Prostate gland (tissue), 2 donors: ENCODE measurements at places on chromosomes 12 and 14. TPM values are rescaled to one million over a fixed set of nuclear protein-coding genes. Genes with fewer than 3 reads are reported as not detected.

The KRT72 gene
- total RNA-seq, result not detected

The LRFN5 gene
- 5.3 TPM for total RNA-seq

The TOMM20L gene
- total RNA-seq, result 4.0 TPM

The LMNTD1 gene
- total RNA-seq, result 3.5 TPM

The KERA gene
- total RNA-seq, result not detected

The CCND2 gene
- 31.6 TPM for total RNA-seq

The ASB2 gene
- total RNA-seq, result 17.4 TPM

The CYP46A1 gene
- total RNA-seq, result 0.46 TPM

The RBP5 gene
- 2.4 TPM for total RNA-seq

- no peaks in the 10 kb centered on the region for H3K4me1 ChIP-seq
- no peaks in the 10 kb centered on the region for H3K27me3 ChIP-seq
- no peaks in the 10 kb centered on the region for H3K36me3 ChIP-seq
- no peak for DNase-seq
Measured at GRCh38 chr12:92543840-92544239, 158.9 kb upstream of the PLEKHG7 start.

GRCh38 chr12:105275997-105276733 lies 40.2 kb upstream of the APPL2 start:
- no peak for DNase-seq
- H3K27me3 ChIP-seq, result no peaks in the 10 kb centered on the region
- H3K27ac ChIP-seq, result no peak overlapping the region
- H3K4me1 ChIP-seq, result no peaks in the 10 kb centered on the region
- no peaks in the 10 kb centered on the region for H3K36me3 ChIP-seq

- H3K27ac ChIP-seq, result no peak overlapping the region
- no peak for DNase-seq
- H3K4me1 ChIP-seq, result no peaks in the 10 kb centered on the region
- H3K4me3 ChIP-seq, result no peak overlapping the region
Measured at GRCh38 chr14:103192246-103192840, 69.1 kb downstream of the TNFAIP2 start.

DNA sequence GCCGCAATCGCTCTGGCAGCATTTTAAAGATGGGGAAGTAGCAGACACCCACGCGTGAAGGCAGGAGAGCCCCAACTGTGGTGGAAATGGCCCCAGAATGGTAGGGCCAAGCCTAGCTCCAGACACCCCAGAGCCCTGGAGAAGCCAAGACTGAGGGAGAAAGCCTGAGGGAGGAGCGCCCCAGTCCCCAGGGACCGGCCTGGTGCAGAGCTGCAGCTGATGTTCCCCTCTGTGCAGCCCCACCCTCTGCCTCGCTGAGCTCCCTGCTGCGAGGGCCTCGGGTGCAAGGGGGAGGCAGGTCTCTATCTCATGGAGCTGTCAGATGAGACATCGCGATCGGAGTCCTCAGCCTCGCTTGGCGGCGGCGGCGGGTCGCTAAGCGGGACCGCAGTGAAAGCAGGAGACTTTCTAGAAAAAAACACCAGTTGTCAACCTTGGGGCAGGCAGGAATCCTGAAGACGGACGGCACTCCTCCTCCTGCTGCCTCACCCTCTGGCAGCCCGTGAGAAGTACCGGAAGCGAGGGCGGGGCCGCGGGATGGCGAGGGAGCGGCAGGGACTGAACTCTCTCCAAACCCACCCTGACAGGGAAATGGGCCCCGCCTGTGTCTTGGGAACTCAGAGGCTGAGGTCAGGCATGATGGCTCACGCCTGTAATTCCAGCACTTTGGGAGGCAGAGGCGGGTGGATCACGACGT lies 6.0 kb downstream of the GAPDH start:
- H3K4me1 ChIP-seq, result peaks cover 6% of the 10 kb centered on the region
- peak overlapping the region; percentile 11 for H3K4me3 ChIP-seq
- peaks cover 5% of the 10 kb centered on the region for H3K36me3 ChIP-seq
- DNase-seq, result peak; percentile 90
- H3K27ac ChIP-seq, result peak overlapping the region; percentile 66
- no peaks in the 10 kb centered on the region for H3K27me3 ChIP-seq

- DNase-seq, result no peak
- no peaks in the 10 kb centered on the region for H3K27me3 ChIP-seq
- H3K36me3 ChIP-seq, result no peaks in the 10 kb centered on the region
- peak overlapping the region; percentile 76 for H3K27ac ChIP-seq
- no peaks in the 10 kb centered on the region for H3K4me1 ChIP-seq
Measured at GRCh38 chr14:74571901-74572725, 39.9 kb downstream of the LTBP2 start.

GRCh38 chr14:77306416-77306815 lies 14.3 kb downstream of the POMT2 start:
- no peak overlapping the region for H3K27ac ChIP-seq
- no peak overlapping the region for H3K4me3 ChIP-seq
- H3K4me1 ChIP-seq, result no peaks in the 10 kb centered on the region
- no peaks in the 10 kb centered on the region for H3K36me3 ChIP-seq

DNA sequence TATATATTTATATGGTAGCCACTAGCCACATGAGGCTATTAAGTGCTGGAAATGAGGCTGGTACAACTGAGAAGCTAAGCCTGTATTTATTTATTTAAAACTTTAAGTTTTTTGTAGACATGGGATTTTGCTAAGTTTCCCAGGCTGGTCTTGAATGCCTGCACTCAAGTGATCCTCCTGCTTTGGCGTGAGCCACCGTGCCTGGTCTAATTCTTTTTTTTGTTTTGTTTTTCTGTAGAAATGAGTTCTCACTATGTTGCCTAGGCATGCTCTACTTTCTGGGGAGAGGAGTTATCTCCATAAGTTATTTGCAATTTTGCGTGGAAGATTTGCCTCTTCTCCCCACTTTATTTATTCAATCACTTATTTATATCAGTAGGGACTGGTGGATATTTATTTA lies 4.8 kb upstream of the SNRNP35 start:
- no peaks in the 10 kb centered on the region for H3K27me3 ChIP-seq
- DNase-seq, result no peak
- no peaks in the 10 kb centered on the region for H3K36me3 ChIP-seq
- H3K4me1 ChIP-seq, result no peaks in the 10 kb centered on the region
- H3K4me3 ChIP-seq, result no peak overlapping the region
- no peak overlapping the region for H3K27ac ChIP-seq

DNA sequence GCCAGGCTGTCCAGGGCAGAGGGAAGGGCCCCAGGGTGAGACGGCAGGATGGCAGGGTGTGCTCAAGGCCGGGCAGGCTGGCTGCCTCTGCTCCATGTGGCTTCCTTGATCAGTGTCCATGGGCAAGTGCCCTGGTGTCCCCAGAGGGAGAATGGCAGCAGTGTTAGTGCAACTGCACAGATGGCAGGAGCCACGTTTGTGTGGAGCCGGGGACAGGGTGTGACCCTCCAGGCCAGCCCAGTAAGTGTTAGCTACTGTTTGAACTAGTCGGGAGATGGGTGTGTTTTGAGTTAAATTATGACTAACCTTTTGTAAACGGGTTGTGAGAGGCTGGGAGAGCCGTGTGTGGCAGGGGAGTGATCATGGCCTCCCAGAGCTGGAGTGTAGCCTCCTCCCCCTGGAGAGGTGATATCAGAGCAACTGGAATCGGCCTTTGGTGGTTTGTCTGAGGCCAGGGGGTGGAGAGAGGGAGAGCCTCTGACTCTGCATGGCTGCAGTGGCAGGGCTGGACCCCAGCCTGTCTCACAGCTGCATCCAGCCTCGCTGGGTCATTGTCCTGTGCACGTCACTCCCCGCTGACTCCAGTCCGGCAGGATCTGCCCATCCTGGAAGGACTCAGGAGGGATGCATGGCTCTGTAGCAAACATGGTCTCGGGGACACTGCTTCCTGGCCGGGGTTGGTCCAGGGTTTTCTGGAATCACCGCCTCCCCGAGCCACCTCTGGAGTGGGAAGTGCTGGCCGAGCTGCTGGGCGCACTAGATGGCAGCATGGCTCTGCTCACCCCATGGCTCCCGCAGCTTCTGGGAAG lies 27.8 kb downstream of the AACS start:
- no peak for DNase-seq
- no peak overlapping the region for H3K27ac ChIP-seq
- no peaks in the 10 kb centered on the region for H3K27me3 ChIP-seq

GRCh38 chr14:97177635-97178034 lies 380.5 kb downstream of the VRK1 start:
- DNase-seq, result no peak
- no peak overlapping the region for H3K4me3 ChIP-seq
- H3K27me3 ChIP-seq, result no peaks in the 10 kb centered on the region
- no peaks in the 10 kb centered on the region for H3K4me1 ChIP-seq

DNA sequence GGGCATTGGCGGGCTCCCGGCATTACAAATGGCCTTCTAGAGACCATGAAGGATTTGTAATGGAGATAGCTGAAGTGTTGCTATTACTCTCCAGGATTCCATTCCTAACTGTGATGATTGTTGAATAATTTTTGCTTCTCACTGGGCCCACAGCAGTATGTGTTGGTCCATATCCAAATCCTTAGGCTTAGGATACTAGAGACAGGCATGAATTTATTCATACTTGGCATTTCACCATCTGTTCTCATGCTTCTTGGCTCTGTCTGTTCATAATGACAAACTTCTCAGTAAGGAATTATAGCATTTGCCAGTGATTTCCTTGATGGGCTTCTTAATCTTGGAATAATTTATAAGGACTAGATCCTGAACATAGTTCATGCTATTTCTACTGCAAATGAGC lies 832.9 kb downstream of the C12orf50 start:
- H3K4me3 ChIP-seq, result no peak overlapping the region
- no peak for DNase-seq
- H3K36me3 ChIP-seq, result no peaks in the 10 kb centered on the region
- H3K4me1 ChIP-seq, result no peaks in the 10 kb centered on the region
- no peak overlapping the region for H3K27ac ChIP-seq

DNA sequence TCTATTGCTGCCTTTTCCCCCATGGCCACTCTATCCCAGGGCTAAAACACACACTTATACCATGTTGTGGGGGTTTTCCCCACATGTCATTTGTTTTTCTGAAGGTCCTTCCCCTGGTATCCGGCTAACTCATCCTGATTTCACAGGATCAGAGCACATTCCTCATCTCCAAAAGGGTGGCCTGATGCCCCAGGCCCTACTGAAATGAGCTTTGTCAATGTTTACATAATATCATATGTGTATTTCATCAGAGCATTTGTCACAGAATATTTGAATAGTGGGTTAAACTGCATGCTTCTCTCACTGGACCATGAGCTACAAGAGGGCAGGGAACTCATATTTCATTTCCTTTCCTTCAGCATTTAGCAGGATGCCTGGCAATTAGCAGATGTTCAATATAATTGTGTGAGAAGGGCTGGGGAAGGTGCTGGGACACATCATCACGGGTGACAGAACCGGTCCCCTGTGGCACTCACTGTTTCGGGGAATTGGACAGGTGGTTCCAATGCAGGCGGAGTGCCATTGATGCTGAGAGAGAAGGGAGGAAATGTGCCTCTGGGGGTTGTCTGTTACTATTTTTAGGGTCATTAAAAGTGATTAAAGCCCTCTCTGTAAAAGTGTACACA lies 26.8 kb downstream of the EMP1 start:
- no peak for DNase-seq
- no peak overlapping the region for H3K27ac ChIP-seq
- no peaks in the 10 kb centered on the region for H3K36me3 ChIP-seq
- no peaks in the 10 kb centered on the region for H3K4me1 ChIP-seq

DNA sequence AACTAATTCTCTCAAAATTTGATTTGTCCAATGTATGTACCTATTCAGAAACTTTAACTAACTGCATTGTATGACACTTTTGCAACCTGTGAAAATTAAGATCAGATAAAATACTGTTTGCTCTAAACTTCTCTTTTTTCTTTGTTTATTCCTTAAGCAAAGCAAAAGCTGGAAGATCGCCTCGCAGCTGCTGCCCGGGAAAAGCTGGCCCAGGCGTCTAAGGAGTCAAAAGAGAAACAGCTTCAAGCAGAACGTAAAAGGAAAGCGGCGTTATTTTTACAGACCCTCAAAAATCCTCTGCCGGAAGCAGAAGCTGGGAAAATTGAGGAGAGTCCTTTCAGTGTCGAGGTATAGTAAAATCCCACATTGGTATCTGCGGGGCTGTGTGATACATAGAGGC lies 55.1 kb downstream of the SFSWAP start:
- DNase-seq, result no peak
- H3K27ac ChIP-seq, result no peak overlapping the region
- H3K27me3 ChIP-seq, result no peaks in the 10 kb centered on the region
- H3K4me1 ChIP-seq, result no peaks in the 10 kb centered on the region

- H3K4me1 ChIP-seq, result no peaks in the 10 kb centered on the region
- DNase-seq, result no peak
- no peak overlapping the region for H3K27ac ChIP-seq
- H3K4me3 ChIP-seq, result no peak overlapping the region
- H3K36me3 ChIP-seq, result no peaks in the 10 kb centered on the region
Measured at GRCh38 chr12:85626784-85627171, 209.4 kb downstream of the RASSF9 start.

GRCh38 chr14:102516531-102517391 lies 7.2 kb upstream of the ANKRD9 start:
- peak overlapping the region; percentile 75 for H3K4me3 ChIP-seq
- H3K27me3 ChIP-seq, result no peaks in the 10 kb centered on the region
- peak overlapping the region; percentile 77 for H3K27ac ChIP-seq
- peaks cover 4% of the 10 kb centered on the region for H3K4me1 ChIP-seq
- DNase-seq, result no peak

DNA sequence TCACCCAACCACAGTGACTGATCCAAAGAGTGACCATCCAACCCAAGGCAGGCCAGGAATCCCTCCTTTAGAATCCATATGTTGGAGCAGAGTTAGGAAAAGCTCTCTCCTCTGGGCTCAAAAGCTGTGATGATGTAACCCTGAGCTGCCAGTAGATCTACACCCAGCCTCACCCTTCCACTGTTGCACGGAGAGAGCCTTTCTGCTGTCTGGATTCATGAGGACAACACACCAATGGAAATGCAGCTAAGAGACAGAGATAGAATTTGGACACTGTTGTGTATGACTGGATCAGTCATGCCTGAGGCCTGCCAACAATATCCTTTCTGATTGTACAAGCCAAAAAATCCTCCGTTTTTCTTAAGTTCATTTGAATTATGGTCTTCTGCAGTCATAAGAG lies 4.4 kb upstream of the OR6J1 start:
- no peaks in the 10 kb centered on the region for H3K27me3 ChIP-seq
- H3K36me3 ChIP-seq, result no peaks in the 10 kb centered on the region
- H3K4me3 ChIP-seq, result no peak overlapping the region
- H3K4me1 ChIP-seq, result no peaks in the 10 kb centered on the region
- DNase-seq, result no peak

- no peak overlapping the region for H3K27ac ChIP-seq
- H3K27me3 ChIP-seq, result no peaks in the 10 kb centered on the region
- no peaks in the 10 kb centered on the region for H3K4me1 ChIP-seq
- no peak for DNase-seq
- no peak overlapping the region for H3K4me3 ChIP-seq
Measured at GRCh38 chr14:23725980-23726710, 90.0 kb downstream of the DHRS2 start.

DNA sequence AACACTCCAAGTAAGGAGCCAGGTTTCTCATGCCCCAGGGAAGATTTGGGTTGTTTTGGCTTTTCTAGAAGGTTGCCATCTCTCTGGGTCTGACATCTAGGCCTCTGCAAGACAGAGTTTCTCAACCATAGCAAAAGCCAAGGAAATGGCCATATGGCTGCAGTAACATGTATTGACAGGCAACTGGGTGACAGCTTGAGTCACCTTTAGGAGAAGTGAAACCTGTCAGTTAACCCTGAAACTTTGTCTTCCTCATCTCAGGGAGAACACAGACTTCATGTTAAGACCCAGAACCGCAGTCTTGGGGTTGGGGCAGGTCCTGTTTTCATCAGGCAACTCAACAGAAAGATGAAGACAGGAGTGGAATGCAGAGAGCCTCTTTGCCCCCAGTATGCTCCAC lies 46.0 kb upstream of the PLBD1 start:
- H3K36me3 ChIP-seq, result no peaks in the 10 kb centered on the region
- no peaks in the 10 kb centered on the region for H3K4me1 ChIP-seq
- H3K4me3 ChIP-seq, result no peak overlapping the region
- DNase-seq, result no peak
